NCI-H187 (cell line): ENCODE measurements at places on chromosomes 13 and 19.

DNA sequence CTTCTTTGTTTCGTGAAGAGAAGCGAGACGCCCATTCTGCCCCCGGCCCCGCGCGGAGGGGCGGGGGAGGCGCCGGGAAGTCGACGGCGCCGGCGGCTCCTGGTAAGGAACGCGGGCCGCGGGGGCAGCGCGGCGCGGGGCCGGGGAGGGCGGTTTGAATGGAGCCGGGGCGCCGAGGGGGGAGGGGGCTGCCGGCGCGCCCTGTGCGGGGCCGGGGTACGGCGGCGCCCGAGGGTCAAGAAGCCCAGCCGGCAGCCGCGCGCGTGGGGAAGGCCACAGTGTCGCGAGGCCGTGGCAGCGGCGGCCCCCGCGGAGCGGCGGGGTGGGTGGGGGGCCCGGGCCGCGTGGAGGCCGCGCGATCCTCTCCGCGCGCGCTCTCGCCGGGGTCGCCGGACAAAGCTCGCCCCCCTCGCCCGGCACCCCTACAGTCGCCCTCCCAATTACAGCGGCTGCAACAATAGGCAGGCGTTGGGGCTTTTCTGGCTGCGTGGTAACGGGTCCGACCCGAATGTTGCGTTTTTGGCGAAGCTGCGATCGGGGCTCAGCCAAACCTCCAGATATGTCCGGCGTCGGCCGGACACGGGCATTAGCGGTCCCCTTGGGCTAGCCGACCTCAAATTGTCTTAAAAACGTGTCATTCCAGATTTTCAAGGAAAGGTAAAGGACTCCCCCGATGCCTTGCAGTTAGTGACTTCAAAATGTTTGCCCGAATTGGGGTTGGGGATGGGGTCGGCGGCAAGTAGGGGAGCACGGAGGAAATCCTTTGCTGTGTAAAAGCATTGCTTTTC is 437 bp downstream of the SMARCA4 start:
- no peak for DNase-seq

DNA sequence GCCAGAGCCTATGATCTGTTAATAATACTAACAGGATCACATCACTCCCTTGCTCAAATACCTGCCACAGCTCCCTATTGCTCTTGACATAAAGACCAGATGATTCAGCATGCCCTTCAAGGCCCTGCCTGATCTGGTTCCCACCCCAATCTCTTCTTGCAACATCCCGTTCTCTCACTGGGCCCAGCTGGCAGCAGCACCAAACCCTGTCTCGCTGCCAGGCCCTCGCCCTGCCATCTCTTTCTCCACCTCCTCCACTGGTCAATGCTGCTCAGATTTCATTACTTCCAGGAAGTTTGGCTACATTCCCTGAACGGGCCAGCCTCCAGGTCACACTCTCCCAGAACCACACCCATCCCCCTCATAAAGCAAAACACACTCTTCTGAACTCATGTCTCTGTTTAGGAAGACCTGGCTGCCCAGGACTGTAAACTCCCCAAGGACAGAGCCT is 8.6 kb upstream of the BCAT2 start:
- DNase-seq, result no peak

DNA sequence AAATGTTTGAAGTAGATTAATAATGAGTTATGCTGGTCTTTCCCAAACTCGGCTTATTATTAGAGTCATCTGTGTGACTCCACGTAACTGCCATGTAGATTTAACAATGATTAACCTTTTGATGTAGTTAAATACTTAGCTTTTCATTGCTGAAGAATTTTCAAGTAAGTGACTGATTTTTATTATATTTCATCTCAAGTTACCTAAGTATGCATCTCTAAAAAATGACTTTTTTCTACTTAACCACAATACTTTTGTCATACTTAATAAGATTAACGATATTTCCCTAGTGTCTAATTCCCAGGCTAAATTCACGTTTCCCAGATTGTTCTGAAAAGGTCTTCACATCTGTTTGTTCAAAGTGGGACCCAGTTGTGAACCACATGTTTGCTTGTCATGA is 17.8 kb downstream of the BIVM start:
- no peak for DNase-seq

DNA sequence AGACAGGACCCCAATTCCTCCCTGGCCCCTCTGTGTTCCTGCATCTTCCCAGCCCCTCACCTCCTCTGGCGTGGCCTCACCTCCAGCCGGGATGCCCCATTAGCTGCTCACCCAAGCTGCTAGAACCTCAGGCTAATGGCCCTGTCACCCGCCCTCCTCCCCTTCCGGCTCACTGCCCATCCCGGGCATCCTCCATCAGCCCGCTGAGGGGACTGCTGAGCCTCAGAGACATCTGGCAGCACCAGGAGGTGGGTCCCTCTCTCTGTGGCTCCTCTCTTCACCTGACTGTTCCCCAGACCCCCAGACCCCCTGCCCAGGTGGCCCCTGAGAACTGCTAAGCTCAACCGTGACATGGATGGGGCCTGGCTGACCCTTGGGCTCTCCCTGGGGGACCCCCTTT is 2.9 kb downstream of the FFAR1 start:
- DNase-seq, result no peak

- DNase-seq, result no peak
Measured at GRCh38 chr19:5369962-5370367, 29.4 kb upstream of the PTPRS start.

GRCh38 chr13:40235160-40235796 is 431.2 kb downstream of the FOXO1 start:
- no peak for DNase-seq

GRCh38 chr13:108495646-108496361 is 133.6 kb upstream of the MYO16 start:
- no peak for DNase-seq

DNA sequence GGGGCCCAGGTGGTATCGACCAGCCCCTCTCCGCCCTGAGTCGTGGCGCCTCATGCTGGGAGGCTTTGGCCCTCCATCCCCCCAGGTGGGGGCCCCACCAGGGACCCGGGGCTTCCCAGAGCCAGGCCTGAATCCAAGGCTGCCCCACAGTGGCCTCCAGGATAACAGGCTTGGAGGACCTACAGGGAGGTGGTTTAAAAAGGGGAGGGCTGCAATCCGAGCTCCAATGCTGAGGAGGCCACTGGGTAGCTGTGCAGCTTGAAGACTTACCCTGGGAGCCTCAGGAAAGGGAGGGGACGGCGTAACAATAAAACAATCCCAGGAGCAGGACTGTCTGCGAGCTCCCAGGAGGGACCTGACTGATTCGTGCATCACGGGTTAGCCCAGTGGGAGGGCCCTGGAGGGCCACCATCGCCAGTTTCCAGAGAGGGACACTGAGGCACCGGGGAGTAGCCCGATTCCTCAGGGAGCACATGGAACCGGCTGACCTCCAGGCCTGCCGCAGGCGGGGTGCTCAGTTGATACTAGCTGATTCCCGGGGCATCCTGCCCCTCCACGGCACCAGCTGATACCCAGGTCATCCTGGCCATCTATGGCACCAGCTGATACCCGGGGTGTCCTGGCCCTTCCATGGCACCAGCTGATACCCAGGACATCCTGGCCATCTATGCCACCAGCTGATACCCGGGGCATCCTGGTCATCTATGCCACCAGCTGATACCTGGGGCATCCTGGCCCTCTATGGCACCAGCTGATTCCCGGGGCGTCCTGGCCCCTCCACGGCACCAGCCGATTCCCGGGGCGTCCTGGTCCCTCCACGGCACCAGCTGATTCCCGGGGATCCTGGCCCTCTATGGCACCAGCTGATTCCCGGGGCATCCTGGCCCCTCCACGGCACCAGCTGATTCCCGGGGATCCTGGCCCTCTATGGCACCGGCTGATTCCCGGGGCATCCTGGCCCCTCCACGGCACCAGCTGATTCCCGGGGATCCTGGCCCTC is 3.7 kb upstream of the C2CD4C start:
- DNase-seq, result no peak

DNA sequence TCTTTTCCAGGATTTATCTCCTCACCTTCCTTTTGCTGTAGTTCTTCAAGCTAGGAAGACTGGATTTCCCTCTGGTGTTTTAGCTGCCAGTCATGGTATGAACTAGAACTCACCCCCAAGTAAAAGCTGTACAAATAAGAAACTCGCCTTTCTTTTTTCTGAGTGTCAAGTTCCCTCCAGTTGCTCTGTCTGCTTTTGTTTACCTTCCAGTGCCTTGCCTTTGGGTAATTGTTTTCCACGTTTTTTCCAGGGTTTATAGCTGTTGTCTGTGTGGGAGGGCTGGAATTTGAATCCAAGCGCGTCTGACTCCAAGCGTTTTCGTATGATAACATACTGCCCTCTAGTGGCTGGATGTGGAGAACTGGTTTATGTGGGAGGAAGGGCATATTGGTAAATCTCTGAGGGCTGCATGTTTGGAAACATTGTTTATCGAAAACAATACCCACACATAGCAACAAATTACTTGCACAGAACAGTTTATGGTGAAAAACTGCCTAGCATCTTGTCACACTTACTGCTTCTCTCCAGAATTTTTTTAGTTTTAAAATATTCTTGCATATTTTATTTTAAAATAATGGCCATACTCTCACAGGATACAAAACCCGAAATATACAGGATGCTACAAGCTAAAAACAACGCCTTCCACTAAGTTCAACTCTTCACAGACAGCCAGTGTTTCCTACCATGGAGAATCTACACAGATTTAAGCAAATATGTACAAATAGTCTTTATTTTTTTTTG is 19.2 kb downstream of the RCN3 start:
- peak; percentile 81 for DNase-seq

DNA sequence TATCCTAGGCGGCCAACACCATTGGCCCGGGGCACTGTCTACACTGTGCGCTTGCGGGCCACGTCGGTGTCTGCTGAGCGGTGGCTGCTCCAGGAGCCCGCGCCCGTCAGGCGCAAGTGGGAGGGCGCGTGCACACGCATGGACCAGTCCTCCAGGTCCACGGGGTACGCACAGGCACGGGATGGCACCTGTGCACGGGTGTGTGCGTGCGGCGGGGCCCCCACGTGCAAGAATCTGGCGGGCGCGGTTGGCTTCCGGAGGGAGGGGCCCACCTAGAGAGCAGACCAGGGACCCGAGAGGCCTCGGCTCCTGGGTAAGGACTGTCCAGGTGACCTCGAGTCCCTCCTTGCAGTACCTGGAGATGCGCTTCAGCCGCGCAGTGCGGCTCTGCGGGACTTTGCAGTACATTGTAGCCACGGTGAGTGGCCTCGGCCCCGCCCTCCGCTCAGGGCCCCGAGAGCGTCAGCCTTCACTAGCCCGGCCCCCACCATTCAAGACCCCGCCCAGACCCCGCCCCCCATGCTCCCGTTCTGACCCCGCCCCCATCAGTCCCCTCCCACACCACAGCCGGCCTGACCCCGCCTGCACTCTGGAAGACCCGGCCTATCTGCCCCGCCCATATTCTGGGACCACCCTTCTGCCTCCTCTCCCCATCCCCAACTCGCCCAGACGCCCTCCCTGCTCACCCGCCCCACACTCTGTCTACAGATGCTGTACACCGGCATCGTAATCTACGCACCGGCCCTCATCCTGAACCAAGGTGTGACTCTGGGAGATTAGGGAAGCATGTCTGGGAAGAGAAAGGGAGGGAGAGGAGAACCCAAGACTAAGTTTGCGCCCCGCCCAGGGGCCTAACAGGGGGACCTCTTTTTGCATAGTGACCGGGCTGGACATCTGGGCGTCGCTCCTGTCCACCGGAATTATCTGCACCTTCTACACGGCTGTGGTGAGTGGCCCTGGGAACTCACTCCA is 2.3 kb downstream of the SLC5A5 start:
- peak; percentile 25 for DNase-seq

DNA sequence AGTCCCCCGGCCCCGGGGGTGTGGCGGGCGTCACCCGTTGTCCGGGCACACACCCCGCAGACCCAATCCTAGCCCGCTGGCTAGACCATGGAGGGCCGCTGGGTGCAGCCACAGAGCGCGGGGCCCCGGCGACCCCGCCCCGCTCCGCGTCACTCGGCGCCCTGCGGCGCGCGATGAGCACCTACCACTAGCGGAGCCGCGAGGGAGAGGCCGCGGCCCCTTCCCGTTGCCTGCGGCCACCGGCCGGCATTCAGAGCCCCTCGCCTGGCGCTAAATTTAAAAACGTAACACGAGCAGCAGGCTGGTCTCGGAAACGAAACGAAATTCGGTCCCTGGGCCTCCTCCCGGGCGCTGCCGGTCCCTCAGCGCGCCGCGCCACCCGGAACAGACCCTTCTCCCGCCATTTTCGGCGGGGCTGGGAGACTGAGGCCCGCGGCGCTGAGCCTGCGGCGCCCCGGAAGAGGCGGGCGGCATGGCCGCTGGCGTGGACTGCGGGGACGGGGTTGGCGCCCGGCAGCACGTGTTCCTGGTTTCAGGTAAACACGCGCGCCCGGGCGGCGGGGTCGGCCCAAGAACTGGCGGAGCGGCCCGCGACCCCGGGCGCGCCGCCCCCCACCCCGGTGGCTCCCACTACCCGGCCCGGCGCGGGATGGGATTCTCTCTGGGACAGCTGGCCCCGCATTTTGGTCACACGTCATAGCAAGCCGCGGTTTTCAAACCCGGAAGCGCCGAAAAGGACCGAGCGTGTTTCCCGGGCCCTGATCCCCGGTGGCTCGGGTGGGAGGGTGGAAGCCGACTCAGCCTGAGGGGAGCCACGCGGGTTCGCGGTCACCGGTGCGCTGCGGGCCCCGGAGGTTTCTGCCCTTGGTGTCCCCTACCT is at the start of gene RNASEH2B:
RNASEH2B (plus strand) TSS at position 187 of the 880 bp plus-strand sequence; CDS start at position 473, 286 bp downstream.
- peak; percentile 37 for DNase-seq

GRCh38 chr19:35569281-35569781 is 5.9 kb upstream of the ATP4A start:
- DNase-seq, result no peak

- DNase-seq, result no peak
Measured at GRCh38 chr13:66353664-66354063, 876.5 kb downstream of the PCDH9 start.

DNA sequence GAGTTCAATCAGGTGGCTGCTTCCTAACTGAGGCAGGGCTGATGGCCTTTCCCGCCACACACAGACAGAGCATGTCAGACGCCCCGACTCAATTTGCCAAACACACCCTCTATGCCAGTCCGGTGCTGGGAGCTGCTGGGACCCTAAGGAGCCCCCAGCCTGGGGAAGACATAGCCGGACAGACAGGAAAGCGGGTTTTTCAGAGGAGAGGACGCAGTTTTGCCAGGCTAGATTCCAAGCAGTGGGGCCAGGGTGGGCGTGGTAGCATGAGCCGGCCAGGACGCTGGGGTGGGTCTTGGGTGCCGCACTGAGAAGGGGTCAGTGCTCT is 19.8 kb downstream of the MAST3 start:
- DNase-seq, result no peak

DNA sequence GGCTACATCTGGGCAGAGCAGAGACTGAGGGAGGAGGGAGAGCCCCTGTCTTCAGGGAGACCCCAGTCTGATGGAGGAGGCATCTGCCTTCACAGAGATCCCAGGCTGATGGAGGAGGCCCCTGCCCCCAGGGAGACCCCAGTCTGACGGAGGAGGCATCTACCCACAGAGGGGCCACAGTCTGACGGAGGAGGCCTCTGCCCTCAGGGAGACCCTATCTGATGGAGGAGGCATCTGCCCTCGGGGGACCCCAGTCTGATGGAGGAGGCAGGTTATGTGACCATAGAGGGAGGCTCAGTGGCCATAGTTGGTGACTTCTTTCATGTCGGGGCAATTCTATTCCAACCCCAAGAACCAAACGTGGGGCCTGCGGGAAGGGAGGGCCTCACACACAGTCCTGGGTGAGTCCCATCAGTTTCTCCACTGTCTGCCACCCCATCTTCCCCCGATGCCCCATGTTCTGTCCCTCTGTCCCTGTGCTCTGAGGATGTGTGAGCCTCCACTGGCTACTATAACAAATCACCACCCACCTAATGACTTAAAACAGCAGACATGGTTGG is 14.3 kb downstream of the MISP start:
- DNase-seq, result no peak
